ENCODE measurements at places on chromosomes 5 and 9.
A peak's percentile ranks its signal among the peaks of the same experiment; 100 is the strongest.

DNA sequence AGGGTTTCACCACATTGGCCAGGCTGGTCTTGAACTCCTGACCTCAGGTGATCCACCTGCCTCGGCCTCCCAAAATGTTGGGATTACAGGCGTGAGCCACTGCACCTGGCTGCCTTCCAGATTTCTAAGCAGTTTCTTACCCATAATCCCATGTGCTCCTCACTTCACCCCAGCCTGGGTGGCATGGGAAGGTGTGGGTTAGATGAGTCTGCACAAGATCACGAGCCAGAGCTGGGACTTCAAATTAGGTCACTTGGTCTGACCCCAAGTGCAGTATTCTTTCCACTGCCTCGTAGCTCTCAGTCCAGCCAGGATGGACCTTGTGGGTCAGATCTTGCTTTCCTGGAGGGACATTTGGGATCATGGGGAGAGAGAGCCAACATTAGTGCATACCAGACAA, 37.5 kb upstream of the STRBP start:
- no peak for DNase-seq

- no peak for DNase-seq
These were observed 133.8 kb upstream of the SLC24A2 start for GRCh38 chr9:19922476-19923118.

- DNase-seq = no peak
These were observed 463.0 kb downstream of the CETN3 start for GRCh38 chr5:89946508-89946907.

DNA sequence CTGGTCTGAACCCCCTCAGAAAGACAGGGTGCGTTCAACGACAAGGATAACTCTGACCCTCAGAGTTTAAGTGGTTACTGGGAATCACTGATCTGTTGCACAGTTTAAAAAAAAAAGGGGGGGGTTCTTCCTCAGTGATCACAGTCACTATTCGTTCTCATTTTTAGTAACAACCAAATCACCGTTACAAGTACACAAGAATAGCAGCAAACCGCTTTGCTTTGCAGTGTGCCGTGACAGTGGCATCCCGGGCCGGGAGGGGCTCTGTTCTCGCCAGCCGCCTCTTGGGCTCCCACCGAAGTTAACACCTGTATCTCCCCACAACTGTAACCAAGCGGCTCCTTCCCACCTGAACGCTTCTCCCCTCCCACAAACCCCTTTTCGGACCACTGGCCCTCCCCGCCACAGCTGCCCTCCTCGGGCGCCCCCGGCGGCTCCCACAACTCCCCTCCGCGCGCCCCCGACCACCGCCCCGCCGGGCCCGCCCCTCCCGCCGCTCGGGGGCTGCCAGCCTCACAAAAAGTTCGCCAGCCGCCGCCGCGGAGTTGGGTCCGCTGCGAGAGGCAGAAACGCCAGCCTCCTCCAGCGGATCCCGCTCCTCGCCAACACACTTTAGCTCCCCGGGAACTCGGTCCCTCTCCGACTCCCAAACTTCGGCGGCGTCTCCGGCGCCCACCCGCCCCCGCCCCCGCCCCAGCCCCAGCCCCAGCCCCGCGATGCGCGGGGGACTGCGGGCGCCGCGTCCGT, 1.2 kb downstream of the SSBP2 start:
- DNase-seq = peak; percentile 45

DNA sequence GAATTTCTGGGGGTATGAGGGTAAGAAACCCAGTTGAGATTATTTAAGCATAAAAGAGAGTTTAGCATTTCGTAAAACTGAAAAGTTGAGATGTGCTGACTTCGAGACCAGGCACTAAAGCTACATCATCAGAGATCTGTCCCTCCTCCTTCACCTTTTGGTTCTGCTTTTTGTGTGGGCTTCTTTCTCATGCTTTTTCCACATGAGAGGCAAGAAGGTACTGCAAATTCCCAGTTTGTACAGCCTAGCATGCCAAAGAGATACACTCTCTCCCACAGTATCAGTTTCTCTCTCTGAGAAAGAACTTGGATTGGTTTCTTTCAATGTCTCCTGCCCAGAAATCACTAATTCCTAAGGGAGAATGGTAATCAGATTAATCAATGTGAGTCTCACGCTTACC, 584.7 kb downstream of the SEMA5A start:
- DNase-seq = no peak

DNA sequence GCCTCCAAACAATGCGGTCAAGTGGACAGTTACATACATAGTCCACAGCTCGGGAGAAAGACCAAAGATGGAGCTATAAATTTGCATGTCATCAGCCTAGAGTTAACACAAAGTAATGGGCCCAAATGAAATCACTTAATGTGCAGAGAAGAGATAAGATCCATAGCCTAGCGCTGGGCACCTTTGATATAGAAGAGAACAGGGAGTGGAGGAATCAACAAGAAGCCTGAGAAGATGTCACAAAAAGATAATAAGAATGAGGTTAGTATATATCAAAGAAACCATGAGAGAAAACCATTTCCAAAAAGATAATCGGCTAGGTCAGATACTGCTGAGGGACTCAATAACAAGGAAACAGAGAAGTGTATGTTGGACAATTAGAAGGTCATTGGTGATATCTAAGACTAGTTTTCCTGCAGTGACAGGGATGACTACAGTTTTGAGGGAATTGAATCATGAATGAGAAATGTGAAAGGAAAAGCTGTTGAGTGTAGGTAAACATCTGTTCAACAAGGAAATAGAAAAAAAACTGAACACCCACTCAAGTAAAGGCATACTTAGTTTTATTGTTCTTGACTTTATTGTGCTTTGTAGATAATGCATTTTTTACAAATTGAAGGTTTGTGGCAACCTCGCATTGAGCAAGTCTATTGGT, 68.7 kb upstream of the CDH6 start:
- DNase-seq = no peak

GRCh38 chr5:13632676-13633075, 311.8 kb downstream of the DNAH5 start:
- DNase-seq = no peak

DNA sequence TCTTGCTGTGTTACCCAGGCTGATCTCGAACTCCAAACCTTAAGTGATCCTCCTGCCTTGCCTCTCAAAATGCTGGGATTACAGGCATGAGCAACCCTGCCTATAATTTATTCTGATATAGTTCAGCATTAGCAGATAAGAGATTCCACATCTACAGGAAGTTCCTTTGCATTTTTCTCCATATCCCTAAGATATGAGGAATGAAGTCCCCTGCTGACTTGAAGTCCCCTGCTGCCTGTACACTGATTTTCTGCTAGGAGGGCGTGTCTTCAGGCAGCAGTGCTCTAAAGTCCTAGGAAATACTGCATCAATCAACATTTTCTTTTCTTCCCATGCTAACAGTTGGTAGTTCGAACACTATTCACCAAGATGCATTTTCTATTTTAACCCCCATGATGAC, 105.8 kb downstream of the ARHGAP26 start:
- no peak for DNase-seq

All from CD4-positive, alpha-beta T cell treated with Interleukin-6 at 100 ng/mL for 8 hours (primary cell).